ENCODE measurements at places on chromosomes 3 and 15.

DNA sequence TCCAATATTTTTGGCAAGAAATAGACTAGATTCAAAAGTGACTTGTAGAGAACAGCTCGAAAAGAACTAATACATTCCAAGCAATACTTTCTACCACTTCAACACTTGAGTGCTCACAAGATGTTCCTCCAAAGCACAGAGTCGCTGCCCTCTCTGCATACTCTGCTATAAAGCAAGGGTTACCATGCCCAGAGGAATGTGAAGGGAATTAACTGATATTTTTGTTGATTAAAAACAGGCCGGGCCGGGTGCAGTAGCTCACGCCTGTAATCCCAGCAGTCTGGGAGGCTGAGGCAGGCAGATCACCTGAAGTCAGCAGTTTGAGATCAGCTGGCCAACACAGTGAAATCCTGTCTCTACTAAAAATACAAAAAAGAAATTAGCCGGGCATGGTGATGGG lies 57.6 kb upstream of the CSPG5 start:
- no peak for DNase-seq

DNA sequence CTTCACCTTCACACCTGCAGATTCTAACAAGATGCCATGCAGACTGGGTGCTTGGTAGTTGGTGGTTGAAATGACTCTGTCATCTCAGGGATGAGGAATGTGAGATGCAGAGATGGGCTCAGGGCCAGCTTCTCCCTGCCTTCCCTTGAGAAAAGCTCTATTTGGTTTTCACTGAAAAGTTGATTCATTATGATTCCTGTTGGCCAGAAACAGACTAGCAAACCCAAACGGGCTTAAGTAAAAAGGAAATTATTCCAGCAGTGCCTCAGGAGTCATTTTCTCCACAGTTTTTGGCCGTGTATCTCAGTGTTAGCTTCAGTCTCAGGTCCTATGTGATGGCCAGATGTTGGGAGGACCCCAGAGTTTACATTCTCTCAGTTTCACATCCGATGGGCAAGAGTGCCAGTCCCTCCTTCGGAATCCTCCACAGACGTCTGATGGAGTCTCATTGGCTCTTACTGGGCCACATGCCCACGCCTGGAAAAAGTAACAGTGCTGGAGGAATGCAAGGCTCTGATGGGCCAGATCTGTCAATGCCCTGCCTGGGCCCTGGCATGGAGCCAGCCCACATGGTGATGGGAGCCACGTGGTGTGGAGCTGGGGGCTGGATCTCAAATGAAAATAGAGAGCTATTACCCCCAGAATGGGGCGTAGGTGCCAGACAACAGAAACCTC lies 22.3 kb upstream of the SACM1L start:
- peak; percentile 52 for DNase-seq

DNA sequence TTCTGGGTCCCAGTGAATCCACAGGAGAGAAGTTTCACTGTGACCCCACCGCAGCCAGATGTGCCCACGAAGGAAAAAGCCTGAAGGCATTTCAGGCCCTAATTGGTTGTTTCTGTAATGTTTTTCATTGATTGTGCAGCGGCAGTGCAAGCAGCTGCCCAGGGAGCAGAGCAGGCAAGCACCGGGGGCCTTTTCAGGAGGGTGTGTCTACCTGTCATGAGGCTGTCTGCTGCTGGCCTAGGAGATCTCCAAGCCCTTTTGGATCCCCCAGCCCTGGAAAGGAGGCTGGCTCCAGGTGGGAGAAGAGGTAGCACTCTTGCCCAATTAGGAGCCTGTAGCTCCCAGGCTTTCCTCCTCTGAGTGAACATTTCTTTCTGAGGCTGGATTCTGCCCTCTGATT lies 108.8 kb downstream of the EPHB1 start:
- DNase-seq, result no peak

DNA sequence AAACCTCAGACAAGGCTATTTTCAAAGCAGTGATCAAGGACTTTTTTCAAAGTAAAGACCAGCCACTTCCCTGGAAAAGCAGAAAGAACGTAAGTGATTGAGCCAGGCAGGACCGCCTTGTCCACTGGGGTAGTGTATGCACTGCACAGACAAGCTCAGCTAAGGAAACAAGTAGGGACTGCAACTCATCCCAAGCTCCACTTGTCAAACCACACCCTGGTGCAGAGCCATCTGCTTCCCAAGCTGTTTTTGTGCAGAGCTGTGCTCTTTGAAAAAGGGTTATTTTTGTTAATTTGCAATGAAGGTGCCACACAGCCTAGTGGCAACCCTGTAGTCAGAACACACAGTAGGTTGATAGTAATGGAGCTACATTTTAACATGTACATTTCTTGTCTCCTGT lies 193.3 kb downstream of the ADAMTS9 start:
- no peak for DNase-seq

- DNase-seq, result no peak
Measured at GRCh38 chr3:15556512-15556911, 35.0 kb upstream of the COLQ start.

DNA sequence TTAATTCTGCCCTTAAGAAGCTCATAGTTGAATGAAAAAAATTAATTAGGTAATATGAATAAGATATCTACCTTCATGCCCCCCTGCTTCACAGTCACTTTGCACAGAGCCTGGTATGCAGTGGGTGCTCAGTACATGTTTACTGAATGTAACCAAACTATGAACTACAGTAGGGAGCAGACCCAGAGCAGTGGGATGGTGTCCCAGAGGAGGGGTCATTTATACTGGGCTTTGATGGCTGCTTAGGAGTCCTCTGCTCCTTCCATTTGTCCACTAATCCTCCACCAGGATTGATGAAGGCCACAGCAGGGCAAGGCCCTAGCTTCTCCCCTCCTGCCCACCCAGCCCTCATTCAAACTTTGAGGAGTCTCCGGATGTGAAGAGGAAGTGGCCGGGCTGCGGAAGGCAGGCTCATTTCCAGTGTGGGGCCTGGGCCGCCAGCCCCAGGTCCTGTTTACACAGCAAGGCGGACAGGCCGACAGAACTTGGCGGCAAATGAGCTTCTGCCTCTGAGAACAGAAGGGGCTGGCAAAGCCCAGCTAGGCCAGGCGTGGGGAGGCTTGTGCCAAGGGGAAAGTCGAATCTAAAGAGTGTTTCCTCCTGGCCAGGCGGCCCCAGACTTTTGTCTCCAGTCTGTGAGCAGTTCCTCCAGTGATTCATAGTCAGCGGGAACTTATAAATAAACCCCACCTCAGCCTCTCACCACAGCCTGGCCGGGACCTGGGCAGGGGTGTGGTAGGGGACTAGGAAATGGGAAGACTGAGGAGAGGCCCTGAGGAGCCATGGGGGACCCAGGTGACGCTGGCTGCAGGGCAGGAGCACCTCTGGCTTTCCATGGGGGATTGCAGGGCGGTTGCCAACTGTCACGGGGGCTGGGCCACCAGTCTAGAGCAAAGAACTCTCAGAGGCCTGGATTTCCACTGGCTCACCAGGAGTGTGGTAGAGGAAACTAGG lies 51.6 kb upstream of the LCTL start:
- peak; percentile 9 for DNase-seq
